HepG2 (cell line): ENCODE measurements at places on chromosomes 11 and 22. TPM values are rescaled to one million over a fixed set of nuclear protein-coding genes. Genes with fewer than 3 reads are reported as not detected.

CATSPERZ gene
- 0.22 and 0.73 TPM in 2 replicates for total RNA-seq

TH gene
- total RNA-seq = not detected in 2 replicates

DNA sequence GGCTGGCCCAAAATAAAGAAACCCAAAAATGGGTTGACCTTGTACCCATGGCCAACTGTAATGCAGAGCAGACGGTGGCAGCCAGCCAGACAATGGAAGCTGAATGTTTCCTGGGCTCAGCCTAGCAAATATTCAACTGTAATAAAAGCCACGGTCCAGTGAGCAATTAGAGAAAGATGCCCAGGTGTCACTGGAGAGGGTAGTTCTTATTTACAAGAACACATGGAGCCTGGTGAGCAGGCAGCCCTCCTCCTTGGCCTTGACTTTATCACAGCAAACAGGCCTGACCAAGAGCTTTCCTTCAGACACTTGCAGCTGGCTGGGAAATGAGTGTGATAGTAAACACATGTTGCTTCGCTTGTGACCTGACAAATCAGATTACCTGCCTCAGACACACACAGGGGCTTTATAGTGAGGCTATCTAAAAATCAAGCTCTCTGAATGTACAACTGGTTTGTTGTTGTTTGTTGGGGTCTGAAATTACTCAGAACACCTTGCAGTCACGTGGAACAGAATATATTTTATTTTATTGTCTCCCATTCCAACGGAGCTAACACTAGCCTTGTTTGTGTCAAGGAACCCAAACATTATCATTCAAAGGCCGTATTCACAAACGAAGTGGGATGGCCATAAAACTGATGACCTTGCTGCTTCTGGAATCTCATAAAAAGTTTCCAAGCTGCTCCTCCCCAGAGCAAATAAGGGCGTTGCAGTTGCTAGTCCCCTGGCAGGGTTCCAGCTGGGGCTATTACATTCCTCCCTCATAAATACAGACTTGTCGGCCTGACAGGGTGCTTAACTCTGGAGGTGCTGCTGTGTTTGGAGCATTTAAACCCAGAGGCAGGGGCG is 161.1 kb downstream of the BBOX1 start:
- no peaks in the 10 kb centered on the region for H3K27me3 ChIP-seq
- no peak overlapping the region; the same call in 1 of the 2 replicates for H3K4me3 ChIP-seq
- H3K27ac ChIP-seq = peak overlapping the region; percentile 46
- DNase-seq = peak; percentile 96
- H3K36me3 ChIP-seq = no peaks in the 10 kb centered on the region

DNA sequence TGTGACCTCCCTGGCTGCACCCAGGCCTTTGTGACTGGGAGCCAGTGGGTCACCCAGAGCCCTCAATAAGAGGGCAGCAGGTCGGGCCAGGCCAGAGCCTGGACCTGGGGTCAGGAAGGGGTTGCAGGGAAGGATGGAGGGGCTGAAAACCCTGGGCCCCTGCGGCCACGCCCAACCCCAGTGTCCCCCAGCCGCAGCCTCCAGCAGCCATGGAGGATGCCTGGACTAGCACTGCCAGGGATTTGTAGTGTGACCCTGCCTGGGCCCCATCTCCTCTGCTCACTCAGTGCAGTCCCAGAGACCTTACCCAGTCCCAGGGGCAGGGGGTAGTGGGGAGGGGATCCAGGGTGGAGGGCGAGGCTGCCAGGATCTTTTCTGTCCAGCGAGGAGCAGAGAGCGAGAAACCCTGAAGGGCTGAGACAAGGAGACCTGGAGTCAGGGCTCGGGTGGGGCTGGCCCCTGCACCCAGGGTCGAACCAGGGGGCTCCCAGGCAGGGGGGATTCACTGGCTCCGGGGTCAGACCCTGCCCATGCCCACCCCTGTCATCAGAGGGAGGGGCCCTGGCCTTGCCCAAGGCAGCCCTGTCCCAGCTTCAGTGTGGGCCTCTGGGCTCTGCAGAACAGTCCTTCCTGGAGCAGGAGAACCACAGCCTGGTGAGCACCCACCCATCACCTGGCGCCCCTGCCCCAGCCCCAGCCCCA is 187.5 kb downstream of the IGLL1 start:
- no peak overlapping the region for H3K27ac ChIP-seq
- peaks cover 16% of the 10 kb centered on the region for H3K4me1 ChIP-seq

TRIM21 gene
- total RNA-seq = 6.2 and 7.0 TPM in 2 replicates

C11orf91 gene
- total RNA-seq = 0.35 TPM in 1 of 2 replicates, not detected in the other

DNA sequence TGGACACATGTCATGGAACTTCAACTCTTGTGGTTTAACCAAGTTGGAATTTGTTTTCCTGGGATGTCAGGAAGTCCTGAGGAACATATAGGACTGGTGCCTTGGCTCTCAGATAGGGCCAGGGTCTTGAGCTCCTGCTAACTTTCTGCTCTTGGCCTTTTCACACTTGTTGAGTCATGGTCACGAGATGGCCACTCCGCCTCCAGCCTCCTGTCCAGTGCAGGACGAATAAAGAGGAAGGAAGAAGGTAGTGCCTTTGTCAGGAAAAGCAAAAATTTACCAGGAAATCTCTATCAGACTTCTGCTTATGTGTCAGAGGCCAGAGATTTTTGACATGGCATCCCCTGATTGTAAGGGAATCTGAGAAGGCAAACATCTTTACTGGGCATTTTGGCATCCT is 89.1 kb upstream of the ARHGAP20 start:
- H3K27me3 ChIP-seq = no peaks in the 10 kb centered on the region
- no peaks in the 10 kb centered on the region for H3K4me1 ChIP-seq
- DNase-seq = no peak
- no peaks in the 10 kb centered on the region for H3K36me3 ChIP-seq

DNA sequence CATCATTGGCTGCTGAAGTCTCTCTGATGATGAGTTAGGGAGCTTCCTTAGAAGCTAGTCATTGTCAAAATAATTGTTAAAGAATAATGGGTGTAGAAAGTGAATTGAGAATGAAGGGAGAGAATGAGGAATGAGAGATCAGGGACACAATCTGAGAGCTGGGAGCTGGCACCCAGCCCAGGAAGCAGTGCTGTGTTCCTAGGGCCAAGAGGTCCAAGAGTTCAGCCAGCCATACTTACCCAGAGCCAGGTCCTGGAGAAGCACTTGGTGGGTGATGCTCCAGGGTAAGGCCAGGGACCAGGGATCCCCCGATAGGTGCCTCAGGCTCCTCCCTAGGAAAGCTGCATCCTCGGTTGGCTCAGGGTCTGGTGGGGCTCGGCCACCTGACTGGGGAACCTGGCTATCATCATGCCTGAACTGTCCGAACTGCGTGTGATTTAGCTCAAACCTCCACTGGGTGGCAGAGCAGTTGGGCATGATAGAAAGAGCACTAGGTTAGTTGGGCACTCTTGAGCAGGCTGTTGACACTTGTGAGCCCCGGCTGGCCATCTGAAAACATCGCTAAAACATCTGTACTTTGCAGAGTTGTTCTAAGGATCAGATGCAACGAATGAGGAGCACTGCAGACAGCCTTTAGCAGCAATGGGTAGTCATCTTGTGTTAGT is 123.9 kb upstream of the NCAM1 start:
- H3K4me3 ChIP-seq = no peak overlapping the region
- H3K36me3 ChIP-seq = no peaks in the 10 kb centered on the region
- H3K4me1 ChIP-seq = no peaks in the 10 kb centered on the region
